Kidney (tissue), 22 donors: ENCODE measurements at places on chromosomes 3 and 15. TPM values are rescaled to one million over a fixed set of nuclear protein-coding genes. Genes with fewer than 3 reads are reported as not detected.

The ANKUB1 gene
- not detected for total RNA-seq

The IL17RE gene
- total RNA-seq = 8.5 TPM

DNA sequence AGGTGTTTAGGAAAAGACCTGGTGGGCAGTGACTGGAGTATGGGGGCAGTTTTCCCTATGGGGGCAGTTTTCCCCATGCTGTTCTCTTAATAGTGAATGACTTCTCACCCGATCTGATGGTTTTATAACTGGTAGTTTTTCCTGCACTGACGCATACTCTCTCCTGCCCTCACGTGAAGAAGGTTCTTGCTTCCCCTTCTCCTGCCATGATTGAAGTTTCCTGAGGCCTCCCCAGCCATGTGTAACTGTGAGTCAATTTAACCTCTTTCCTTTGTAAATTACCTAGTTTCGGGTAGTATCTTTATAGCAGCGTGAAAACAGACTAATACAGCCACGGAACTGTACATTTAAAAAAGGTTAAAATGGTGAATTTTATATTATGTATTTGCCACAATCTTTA is 25.0 kb upstream of the CHRNB4 start:
- DNase-seq = no peak

DNA sequence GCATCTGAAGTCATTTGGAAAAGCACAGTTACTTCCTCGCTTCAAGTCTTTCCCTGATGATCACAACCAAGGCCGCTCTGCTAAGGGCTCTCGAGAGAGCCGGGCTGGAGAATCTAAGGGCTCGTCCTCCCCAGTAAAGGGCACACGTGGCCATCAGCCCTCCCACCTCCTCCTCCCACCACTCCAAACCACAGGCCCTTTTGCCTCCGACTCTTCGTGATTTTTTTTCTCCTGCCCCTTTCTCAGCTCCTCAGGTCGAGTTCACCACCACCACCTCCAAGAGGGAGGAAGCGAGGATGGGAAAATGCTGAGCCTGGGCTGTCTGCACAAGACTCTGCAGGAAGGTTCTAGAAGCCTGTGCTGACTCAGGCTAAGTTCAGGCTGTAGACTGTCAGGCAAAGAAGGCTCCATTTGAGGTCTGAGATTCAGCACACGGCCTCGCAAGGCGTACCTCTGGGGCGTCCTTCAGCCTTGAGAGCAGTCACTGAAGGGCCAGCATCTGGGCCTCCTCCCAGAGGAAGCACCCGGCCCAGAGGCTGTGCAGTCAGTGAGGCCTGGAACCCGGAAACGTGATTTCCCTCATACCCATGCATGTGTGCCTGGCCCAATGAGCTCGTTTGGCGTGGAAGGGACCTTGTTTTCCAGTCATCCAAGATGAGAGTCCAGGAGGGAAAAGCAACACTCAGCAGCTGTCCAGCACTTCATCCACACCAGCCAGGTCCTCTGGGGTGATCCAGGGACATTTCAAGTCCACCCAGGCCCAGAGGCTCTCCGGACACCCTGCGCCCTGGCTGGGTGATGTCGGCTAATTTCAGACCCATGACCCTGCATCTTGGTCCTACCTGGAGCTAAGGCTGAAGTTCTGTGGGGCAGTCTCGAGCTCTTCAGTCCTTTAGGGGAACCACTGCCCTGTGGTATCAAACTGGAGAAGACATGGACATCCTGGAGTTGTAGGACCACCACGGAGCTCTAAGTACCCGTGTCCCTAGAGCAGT is 196.8 kb downstream of the XXYLT1 start:
- DNase-seq = peak; percentile 45

DNA sequence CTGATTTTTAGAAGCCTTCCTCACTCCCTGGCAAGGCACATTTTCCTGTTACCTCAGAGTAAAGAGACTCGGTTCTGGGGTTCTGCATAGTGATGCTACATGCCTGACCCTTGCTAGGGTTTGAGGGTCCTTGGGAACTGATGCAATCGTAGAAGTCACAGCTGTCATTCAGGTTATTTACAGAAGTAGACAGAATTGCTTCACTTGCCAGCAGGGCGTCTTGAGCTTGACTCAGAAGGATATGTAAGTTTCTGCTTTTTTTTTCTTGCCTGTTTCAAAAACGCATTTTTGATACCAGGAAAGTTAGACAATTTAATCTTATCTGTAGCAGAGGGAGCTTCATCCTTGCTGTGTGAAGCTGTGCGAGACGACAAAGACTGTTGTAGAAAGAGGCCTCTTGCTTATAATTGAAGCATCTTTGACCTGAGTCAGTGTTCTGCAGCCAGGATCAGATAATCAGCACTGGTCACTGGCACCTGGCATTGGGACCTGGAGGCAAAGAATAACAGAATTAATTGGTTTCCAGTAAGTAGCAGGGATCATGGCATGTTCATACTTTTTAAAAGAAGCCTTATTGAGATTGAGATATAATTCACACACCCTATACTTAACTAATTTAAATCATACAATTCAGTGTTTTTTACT is 24.8 kb downstream of the CACNA1D start:
- DNase-seq = no peak

The EPHA6 gene
- 0.66 TPM for total RNA-seq

GRCh38 chr3:102165367-102165766 is 269.4 kb upstream of the ZPLD1 start:
- no peak for DNase-seq

GRCh38 chr15:68299436-68299835 is 21.9 kb downstream of the FEM1B start:
- no peak for DNase-seq

DNA sequence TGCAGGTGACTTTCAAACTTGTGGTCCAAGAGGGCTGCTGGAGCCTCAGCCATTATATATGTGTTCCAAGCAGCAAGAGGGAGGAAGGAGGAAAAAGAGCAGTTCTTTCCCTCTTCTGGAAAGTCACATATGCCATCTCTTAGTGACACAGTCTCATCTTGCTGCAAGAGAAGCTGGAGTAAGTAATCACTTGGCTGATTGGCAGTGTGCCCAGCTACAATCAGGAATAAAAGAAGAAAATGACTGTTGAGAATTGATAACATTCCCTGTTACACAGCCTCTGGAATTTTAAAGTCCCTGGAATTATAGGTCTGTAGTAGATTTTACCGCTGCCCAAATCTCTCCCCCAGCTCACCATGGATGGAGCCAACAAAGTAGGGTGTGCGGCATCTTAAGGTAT is 31.4 kb upstream of the LYZL4 start:
- no peak for DNase-seq

The MYO1E gene
- 198 TPM for total RNA-seq

DNA sequence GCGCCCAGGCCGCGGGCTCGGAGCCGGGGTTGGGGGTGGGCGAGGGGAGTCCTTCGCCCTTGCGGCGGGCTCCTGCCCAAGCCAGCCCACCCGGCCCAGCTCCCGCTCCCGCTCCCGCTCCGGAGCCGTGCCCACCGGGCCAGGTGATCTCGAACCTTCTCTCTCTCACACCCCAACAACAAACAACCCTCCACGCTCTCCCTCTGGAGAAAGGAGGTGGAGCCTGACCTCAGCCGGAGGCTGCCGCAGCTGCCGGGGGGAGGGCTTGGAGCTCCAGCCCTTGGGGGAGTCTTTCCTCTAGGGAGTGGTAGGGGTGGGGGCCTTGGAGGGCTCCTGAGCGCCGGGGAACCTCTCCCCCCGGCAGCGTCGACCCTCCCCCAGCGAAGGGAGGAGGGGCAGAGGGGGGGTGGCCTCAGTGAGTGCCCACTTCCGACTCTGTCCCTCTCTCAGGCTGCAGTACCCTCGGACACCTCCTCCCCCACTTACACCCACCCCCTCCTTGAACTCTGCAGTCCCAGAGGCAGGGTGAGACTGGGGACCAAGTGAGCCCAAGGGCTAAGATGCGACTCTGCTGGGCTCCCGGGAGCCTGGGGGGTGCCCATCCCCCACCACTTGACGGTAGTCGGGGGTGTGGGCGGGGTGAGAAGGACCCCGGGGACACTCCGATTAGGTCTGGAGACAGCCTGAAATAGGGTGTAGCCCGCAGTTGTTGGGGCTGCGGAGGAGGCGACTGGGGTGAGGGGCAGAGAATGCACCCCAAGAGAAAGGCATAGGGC is 4.4 kb upstream of the BAHD1 start:
- DNase-seq = no peak

- DNase-seq = no peak
These were observed 29.4 kb downstream of the ZNF589 start for GRCh38 chr3:48270306-48270705.

DNA sequence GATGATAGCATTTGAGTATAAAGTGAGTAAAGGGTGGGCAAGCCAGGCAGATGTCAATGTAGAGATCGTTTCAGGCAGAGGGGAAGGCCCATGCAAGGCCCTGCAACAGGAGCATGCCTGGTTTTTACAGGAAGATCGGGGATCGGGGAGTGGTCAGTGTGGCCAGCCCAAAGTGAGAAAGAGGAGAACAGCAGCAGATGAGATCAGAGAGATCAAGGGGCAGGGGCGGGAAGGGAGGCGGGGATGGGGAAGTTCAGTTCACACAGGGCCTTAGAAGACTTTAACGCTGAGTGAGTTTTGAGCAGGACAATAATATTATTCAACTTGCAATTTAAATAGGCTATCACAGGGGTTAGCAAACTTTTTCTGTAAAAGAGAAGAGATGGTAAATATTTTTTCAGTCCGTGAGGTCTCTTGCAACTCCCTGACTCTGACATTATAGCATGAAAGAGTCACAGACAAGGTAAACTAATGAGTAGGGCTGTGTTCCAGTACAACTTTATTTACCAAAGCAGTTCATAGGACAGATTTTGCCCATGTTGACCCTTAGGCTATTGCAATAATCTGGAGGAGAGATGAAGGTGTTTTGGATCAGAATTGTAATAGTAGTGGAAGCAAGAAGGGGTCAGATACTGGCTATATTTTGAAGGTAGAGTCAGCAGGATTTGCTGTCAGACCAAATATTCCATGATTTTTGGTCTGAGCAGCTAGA is 12.4 kb upstream of the CD47 start:
- no peak for DNase-seq

The CNOT10 gene
- total RNA-seq = 34.0 TPM

GRCh38 chr3:44104668-44105321 is 136.9 kb upstream of the TOPAZ1 start:
- DNase-seq = no peak

GRCh38 chr3:16350597-16351318 is 85.7 kb downstream of the OXNAD1 start:
- no peak for DNase-seq

GRCh38 chr3:58375254-58375653 is 42.6 kb downstream of the PXK start:
- peak; percentile 43 for DNase-seq

DNA sequence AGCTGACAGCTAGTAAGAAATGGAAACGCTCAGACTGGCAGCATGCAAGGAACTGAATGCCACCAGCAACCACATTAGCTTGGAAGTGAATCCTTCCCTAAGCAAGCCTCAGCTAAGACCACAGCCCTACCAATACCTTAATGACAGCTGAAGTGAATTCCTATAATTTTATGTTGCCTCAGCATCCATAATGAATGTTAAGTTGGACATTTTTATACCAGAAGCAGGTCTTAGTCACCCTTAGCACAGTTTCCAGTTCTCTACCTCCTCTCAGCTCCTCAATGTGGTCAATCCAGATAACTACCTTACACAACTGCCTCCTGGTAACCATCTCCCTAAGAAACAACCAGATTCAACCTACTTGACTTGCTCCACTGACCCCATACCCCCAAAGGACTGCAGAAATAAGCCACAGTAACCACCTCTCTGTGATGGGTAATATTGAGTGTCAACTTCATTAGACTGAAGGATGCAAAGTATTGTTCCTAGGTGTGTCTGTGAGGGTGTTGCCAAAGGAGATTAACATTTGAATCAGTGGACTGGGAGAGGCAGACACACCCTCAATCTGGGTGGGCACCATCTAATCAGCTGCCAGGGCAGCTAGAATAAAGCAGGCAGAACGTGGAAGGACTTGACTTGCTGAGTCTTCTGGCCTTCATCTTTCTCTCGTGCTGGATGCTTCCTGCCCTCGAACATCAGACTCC is 33.5 kb downstream of the NEDD4 start:
- no peak for DNase-seq

The TMC3 gene
- not detected for total RNA-seq

DNA sequence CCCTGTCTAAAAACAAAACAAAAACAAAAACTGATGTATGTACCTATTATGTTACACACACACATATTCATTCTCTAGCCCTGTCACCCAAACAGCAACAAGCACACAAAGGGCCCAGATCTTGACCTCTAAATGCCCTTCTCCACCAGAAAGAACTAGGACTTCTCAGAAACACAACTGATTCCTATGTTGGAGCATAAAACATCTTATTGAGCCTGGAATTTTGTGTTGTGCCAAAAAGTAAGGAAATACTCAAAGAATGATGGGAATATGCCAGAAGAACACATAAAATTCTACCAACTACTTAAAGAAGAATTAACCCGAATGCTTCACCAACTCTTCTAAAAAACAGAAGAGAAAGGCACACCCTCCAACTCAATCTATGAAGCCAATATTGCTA is 66.7 kb upstream of the OCA2 start:
- no peak for DNase-seq

- DNase-seq = no peak
These were observed 66.4 kb downstream of the RFTN1 start for GRCh38 chr3:16447135-16447534.

DNA sequence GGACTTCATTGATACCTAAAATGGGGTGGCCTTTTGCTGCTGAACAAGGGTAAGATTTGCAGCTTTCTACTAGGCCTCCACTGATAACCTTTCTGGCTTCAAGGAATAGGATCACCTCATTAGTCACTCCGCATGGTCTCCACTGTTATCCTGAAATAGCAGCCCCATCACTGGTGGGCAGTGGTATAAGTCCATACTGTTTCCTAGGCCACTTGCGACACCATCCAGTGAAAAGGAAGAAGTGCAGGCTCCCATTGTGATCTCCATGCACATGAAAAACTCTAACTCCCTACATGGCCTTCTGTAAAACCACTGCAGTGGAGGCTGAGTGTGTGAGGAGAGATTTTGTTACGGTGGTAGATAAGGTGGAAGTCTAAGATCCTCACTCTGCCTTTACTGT is 1455.9 kb downstream of the SI start:
- no peak for DNase-seq

DNA sequence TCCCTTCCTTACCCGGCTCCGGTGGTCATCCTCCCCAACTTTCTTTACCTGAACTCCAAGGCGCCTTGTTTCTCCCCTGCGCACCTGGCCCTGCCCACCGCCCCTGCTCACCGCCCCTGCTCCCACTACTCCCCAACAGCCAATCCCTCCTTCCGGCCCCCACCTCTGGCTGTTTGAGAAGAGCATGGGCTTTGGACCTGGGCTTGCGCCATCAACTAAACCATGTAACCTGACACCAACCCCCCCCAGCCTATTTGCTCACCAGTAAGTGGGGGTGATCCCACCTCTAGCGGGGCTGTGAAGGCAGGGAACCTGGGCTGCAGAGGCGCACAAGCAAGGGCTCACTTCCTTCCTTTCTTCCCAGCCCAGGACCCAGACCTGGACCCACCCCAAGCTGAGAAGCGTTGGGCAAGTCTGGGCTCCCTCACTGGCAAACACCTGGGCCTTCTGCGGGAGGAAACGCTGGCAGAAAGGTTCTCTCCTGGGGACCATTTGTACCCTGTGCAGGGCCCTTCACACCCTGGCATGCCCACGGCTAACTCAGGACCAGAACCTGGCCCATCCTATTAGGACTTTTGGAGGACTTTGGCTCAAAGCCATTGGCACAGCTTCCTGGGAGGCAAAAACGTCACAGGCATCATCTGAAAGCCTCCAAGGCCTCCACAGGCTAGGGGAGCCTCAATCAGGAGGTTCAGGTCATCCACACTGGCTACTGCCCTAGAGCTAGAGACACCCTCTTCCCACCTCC is at the start of gene PLXNB1:
TSS of gene PLXNB1 (minus strand) at position 127 of the 748 bp plus-strand sequence. CDS start 5,475 bp downstream, outside the sequence.
- DNase-seq = peak; percentile 97

The SLC28A2 gene
- not detected for total RNA-seq
